ENCODE measurements at places on chromosomes 2 and 18.
A peak's percentile ranks its signal among the peaks of the same experiment; 100 is the strongest.

DNA sequence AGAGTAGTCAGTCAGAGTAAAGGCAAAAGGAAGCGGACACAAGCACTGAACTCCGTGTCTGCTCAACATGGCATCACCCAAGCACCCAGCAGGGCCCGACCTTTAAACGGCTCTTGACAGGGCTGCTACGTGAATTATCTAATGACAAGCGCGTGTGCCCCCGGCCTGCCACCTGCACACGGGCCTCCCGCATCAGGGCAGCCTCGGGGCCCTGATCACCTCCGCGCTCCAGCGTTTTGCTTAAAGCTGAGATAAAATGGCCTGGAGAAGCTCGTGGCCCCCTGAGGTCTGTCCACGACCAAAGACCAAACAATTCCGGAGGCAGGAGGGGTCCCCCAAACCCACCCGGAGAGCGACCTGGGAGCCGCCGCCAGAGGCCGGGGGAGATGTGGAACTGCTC, 376 bp downstream of the NDUFA10 start:
- no peak for DNase-seq

GRCh38 chr2:126748929-126749518, 93.1 kb downstream of the GYPC start:
- DNase-seq, result no peak

DNA sequence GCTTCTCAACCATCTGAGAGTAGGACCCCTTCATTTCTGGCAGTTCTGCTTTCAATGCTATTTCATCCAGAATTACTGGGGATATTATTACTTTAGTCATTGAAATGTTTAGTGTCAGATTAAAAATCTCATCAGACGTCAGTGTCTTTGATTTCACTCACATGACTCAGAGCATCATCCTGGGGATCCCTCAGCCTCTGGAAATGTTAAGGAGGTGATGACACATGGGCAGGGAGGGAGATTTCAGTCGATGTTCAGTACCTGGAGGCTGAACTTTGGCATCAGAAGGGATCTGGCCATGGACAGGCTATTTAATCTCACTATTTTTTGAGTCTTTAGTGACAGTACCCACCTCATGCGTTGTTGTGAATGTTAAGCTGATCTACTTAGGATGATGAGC, 39.1 kb downstream of the OSBPL6 start:
- no peak for DNase-seq

- DNase-seq, result no peak
Observed at GRCh38 chr18:52907543-52908308, 567.7 kb downstream of the DCC start.

DNA sequence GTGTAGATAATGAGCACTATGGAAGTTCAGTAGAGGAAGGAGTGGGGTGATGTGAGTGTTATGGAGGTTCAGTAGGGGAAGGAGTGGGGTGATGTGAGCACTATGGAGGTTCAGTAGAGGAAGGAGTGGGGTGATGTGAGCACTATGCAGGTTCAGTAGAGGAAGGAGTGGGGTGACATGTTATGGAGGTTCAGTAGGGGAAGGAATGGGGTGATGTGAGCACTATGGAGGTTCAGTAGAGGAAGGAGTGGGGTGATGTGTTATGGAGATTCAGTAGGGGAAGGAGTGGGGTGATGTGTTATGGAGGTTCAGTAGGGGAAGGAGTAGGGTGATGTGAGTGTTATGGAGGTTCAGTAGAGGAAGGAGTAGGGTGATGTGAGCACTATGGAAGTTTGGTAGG, 116.3 kb upstream of the SMAD7 start:
- no peak for DNase-seq

DNA sequence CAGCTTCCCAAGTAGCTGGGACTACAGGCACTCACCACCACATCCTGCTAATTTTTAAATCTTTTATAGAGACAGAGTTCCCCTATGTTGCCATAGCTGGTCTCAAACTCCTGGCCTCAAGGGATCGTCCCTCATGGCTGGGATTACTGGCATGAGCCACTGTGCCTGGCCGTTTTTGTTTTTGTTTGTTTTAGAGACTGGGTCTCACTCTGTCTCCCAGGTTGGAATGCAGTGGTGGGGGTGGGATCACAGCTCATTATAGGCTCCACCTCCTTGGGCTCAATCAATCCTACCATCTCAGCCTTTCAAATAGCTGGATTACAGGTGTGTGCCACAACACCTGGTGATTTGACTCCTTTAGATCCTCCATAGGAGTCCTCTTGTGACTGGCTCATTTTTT, 19.5 kb upstream of the ZDBF2 start:
- no peak for DNase-seq

DNA sequence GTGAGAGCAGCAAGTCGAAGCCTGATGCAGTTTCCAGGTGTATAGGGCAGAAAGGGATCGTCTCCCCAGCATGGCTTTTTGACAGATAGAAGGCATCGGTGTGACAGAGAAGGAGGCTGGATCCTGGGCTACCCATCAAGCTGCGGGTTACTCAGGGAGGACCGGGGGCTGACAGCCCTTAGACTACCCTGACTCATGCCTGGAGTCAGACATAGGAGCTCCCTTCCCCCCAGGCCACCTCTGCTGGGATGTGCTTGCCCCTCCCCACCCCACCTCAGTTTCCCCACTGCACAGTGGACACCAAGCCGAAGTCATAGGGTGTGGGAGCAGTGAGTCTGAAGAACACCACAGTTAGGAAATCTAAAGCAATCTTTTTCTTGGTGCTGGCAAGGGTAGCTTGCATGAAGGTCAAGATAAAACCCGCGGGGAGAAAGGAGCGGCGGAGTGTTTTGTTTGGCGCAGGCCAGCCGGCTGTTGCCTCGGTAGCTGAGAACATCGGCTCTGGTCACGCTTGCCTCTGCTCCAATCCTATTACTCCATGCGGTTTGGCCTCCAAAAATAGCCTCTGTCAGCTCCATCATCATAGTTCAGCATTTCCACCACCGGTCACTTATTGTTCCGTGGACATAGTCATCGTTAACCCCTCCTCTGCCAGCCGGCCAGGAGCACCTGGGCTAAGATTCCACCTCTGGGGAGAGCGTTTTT, 169.2 kb upstream of the GLI2 start:
- peak; percentile 85 for DNase-seq

- no peak for DNase-seq
Observed at GRCh38 chr18:41744421-41745030, 210.5 kb upstream of the PIK3C3 start.

DNA sequence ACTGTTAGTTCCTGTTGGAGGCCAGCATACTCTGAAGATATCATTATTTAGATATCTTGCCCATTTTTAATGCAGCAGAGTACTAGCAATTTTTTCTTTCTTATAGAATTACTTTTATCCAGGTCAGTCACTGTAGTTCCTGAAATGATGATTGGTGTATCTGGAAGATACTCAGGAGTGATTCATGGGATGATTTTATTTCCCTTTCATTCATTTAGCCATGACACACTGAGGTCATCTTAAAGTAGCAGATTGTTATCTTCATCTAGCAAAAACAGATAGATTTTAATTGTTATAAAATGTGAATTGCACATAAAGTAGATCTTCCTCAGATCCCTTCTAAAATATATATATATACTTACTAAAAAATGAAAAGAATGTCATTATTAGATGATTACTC, 109.1 kb downstream of the PIK3C3 start:
- DNase-seq, result no peak

- no peak for DNase-seq
Observed at GRCh38 chr2:159185401-159186130, 100.9 kb downstream of the WDSUB1 start.

DNA sequence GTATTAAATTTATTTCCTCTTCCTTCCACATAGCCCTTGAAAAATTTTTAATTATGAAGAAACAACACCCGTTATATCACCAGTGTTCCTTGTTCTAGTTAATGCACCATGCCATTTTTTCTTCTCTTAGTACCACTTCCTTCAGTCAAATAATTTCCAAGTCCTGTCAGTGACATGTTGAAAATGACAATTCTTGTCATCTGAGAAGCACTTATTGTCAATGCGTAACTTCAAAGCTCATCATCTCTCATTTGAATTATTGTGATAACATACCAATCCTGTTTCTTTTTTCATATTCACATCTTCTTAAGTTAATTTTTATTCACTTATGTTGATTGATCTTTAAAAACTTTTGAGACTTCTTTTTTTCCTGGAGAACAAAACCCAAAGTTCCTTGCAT, 320.4 kb downstream of the ASXL3 start:
- no peak for DNase-seq

GRCh38 chr2:62669180-62669579, 36.3 kb upstream of the EHBP1 start:
- no peak for DNase-seq

- DNase-seq, result no peak
Observed at GRCh38 chr2:27959496-27959895, 69.0 kb downstream of the BABAM2 start.

DNA sequence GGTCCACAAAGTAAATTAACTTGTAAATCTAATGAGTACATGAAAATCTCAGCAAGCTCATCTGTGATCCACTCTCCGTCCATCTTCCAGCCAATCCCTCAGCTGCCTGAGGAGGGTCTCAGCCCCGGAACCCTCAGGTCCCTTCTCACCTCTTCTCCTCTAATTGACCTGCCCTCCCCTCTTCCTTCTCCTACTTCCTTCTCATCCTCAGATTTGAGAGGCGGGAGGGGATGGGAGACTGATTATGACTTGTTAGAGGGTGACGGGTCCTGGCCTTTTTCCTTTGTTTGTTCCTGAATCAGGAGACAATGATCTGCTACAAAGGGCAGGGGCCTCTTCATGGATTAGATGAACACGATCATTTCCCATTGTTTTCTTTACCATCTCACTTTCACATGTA, 80.1 kb downstream of the CYBRD1 start:
- DNase-seq, result no peak

DNA sequence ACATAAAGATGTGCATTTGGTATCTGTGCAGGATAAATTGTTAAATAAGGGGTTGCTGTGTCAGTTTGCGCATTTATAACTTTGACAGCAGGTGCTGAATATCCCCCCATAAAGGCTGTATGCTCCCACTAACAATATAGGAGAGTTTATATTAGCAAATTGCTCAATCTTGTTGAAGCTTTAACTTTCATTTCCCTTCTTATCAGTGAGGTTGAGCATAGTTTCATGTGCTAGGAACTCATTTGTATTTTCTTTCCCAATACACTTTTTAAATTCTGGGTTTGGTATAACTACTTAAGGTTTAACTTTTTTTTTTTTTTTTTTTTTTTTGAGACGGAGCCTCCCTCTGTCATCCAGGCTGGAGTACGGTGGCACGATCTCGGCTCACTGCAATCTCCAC, 89.0 kb downstream of the FAM117B start:
- no peak for DNase-seq

- no peak for DNase-seq
Observed at GRCh38 chr2:19914266-19914975, 12.6 kb upstream of the TTC32 start.

- no peak for DNase-seq
Observed at GRCh38 chr18:13725566-13726231, 659 bp downstream of the FAM210A start.

DNA sequence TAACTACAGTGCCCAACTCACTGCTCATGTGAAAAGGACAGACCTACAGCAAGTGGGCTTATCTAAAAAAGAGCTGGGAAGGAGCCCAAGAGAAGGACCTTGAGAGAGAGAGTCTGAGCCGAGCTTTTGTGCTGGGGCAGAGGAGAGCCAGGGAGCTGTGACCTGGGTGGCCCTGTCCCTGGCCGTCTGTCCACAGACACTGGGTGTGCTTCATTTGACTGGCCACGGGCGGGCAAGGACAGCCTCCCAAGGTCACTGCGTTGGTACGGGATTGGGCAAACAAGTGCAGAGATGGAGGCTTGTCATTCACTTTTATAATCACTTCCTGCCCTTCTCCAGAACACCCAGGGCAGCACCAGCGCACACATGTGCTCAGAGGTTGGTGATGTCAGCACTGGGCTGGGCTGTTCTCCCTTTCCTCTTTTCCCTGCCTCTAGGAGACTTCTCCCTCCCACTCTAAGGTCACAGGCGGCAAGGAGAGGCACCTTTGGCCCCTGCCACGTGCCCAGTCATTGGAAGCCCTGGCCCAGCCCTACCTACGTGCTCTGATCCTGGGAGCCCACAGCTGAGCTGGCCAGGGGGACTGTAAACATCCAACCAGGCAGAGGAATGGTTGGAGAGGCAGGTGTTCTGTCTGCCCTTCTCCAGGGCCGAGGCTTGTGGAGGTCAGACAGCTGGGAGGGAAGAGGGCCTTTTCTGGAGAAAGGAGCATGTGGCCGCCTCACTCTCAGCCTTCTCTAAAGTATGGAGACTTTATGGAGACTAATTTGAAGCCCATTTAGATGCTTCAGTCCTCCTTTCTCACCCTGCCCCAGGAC, 6.4 kb upstream of the PSD4 start:
- DNase-seq, result no peak

GRCh38 chr2:232431705-232432590, 24.0 kb upstream of the ALPI start:
- no peak for DNase-seq

- DNase-seq, result no peak
Observed at GRCh38 chr2:132860220-132860619, 190.2 kb upstream of the LYPD1 start.

DNA sequence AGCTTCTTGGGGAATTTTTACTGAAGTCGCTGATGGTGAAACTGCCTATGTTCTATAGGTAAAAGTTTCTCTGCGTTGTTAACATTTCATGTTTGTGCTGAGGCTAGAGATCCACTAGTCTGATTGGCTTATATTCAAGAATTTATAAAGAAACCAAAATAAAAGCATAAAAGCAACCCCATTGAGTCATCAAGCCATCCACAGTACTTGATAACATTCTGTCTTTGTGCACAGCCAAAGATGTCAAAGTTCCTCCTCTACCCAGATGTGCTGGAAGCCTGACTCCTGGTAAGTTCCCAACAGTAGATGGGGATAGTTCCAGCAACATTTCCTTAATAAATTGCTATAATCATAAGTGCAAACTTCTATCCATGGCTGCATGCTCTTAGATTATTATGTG, 107.8 kb downstream of the TANC1 start:
- no peak for DNase-seq

DNA sequence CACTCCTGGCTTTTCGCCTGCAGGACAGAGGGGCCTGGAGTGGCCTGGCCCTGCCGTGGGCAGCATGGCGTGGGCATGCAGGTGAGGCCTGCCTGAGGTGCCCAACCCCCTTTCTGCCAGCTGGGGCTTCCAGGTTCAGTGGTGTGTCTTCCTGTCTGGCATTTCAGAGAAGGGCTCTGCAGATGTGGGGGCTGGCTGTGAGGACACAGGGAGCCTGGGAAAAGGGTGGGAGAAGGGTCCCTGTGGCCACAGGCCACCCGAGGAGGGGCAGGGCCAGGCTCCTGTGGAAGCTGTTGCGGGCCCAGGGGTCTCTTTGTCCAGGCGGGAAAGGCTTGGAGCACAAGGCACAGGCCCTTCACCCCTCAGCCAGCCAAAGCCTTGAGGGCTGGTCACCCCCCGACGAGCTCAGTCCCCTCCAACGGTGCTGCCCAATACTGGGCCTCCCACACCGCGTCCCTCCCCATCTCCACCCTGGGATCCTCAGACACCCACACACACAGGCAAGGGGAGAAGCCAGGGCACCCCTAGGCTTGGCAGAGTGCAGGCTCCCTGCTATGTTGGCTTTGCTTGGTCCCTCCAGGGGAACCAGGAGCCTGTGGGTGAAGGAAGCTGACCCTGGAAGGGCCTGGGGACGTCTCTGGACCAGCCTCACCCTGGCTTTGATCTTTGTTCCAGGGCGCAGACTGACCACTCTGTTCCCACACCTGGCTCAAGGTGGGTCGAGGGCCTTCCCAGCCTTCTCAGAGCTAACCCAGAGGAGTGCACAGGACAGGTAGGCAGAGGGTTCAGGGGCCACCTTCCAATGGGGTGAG, 3.7 kb upstream of the AQP12A start:
- DNase-seq, result no peak

GRCh38 chr2:234249873-234250272, 199.4 kb downstream of the SPP2 start:
- no peak for DNase-seq
